ENCODE measurements at places on chromosomes 6 and 20. TPM values are rescaled to one million over a fixed set of nuclear protein-coding genes. Genes with fewer than 3 reads are reported as not detected.

BACH2 gene
- 70.9 TPM for total RNA-seq

TRIM15 gene
- total RNA-seq: not detected

BMP5 gene
- total RNA-seq: not detected

ARMC12 gene
- 0.37 TPM for total RNA-seq

NRN1 gene
- total RNA-seq: 13.3 TPM

SLC35F1 gene
- total RNA-seq: not detected

DNA sequence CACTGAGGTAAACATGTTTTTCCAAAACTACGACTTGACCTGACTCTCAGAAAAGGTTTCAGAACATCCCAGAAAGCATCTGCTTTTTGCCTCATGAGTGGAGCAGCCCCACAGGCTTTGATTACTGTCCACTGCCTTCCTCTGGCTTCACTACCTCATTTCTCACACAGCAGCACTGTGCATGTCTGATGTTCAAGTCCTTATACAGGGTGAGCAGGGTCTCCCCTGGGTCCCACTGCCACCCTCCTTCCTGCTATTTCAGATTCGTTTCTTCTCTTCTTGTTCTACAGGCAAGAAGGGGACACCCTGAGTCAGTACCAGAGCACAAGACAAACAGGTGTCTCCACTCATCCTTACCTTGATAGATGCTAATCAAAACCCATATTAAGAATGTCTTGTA lies 64.7 kb upstream of the NFATC2 start:
- no peak overlapping the region for H3K4me3 ChIP-seq
- no peaks in the 10 kb centered on the region for H3K4me1 ChIP-seq
- H3K36me3 ChIP-seq: no peaks in the 10 kb centered on the region
- peaks cover 23% of the 10 kb centered on the region for H3K27me3 ChIP-seq
- no peak overlapping the region for H3K27ac ChIP-seq

GRCh38 chr20:62356589-62357186 lies 10.4 kb downstream of the LAMA5 start:
- H3K4me3 ChIP-seq: no peak overlapping the region
- no peak overlapping the region for H3K27ac ChIP-seq
- H3K4me1 ChIP-seq: no peaks in the 10 kb centered on the region
- H3K36me3 ChIP-seq: no peaks in the 10 kb centered on the region
- no peak for DNase-seq
- H3K27me3 ChIP-seq: no peaks in the 10 kb centered on the region

- peaks cover 30% of the 10 kb centered on the region for H3K4me1 ChIP-seq
Observed at GRCh38 chr20:46562373-46563169, 12.1 kb upstream of the OCSTAMP start.

DNA sequence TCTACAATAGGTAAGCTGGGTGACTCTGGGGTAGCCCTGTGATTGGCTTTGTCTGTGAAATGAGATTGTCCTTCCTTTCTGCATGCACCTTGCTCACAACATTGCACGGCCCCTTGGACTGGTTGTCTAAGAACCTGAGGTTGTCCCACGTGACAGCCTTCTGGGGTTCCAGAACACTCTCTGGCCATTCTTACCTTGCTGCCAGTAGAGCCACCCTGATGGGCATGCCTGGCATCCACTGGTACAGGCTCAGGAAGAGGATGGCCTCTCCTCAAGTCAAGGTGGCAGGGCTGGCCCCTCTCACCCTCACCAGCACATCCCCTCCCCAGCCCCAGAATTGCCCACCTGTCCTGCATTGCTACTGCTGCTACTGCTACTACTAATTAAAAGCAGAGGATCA lies 335.0 kb downstream of the PACRG start:
- no peak for DNase-seq
- H3K27me3 ChIP-seq: no peaks in the 10 kb centered on the region
- H3K4me3 ChIP-seq: no peak overlapping the region
- H3K27ac ChIP-seq: no peak overlapping the region
- H3K36me3 ChIP-seq: no peaks in the 10 kb centered on the region

GRCh38 chr6:136344420-136344819 lies 54.8 kb upstream of the BCLAF1 start:
- H3K27me3 ChIP-seq: no peaks in the 10 kb centered on the region
- no peak for DNase-seq
- H3K27ac ChIP-seq: no peak overlapping the region
- H3K4me3 ChIP-seq: no peak overlapping the region

All from activated CD8-positive, alpha-beta T cell treated with anti-CD3 and anti-CD28 coated beads, Interleukin-2, amount 10 ng/mL, durations not matched to agents 7 days and 5 days (primary cell).